ENCODE measurements at places on chromosomes 5 and 9. TPM values are rescaled to one million over a fixed set of nuclear protein-coding genes. Genes with fewer than 3 reads are reported as not detected.

DNA sequence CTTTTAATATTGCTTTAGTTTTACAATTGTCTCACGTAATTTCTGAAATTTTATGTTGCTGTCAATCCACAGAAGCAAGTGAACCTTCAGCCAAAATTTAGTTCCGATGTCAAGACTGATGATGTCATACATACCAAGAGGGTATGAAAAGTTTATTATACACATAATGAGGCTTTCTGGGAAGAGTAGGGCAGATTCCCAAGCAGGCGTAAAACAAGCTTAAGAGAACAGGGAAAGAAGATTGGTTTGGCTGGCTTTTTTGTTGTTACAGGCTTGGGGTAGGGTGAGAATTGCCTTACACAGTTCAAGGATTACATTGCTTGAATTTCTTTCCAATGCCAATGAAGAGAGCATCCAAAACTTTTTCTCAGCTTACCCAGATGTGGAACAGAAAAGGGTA is 1962.9 kb upstream of the CDH6 start:
- no peak for DNase-seq

The PCDHA10 gene
- total RNA-seq: 2.9 TPM

The ZNF483 gene
- total RNA-seq: 18.7 TPM

GRCh38 chr9:135345775-135346433 is 133.7 kb upstream of the PPP1R26 start:
- DNase-seq: no peak

The ITK gene
- 6.0 TPM for total RNA-seq

DNA sequence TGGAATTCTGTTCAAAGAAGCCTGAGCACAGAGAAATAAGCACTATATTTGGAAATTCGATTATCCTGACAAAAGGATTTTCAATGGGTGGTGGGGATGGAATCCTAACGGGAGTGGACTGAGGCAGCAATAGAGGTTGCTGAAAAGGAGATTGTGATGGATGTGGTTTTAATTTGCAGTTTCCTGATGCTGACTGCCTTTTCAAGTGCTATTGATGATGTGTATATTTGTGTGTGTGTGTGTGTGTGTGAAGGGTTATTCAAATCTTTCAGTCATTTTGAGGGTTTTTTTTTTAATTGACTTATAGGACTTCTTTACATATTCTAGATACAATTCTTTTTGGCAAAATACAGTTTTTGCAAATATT is 614.5 kb downstream of the HINT1 start:
- DNase-seq: no peak

The CCNI2 gene
- 8.4 TPM for total RNA-seq

DNA sequence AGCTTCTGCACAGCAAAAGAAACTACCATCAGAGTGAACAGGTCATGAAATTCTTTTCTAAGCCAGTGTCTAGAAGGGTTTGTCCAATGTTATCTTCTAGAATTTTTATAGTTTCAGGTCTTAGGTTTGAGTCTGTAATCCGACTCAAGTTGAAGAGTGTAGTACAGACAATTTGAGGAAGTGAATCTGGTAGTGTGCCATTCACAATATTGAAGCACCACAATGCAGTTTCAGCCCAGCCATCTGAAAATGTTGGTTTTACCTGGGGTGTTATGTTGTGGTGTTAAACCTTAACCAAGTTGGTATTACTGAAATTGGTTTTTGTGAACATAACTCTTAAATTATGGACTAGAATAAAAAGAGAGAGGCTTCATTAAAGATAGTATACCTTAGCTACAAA is 77.2 kb downstream of the ADAMTS16 start:
- no peak for DNase-seq

- DNase-seq: no peak
Observed at GRCh38 chr9:38390851-38391250, 1.7 kb upstream of the ALDH1B1 start.

DNA sequence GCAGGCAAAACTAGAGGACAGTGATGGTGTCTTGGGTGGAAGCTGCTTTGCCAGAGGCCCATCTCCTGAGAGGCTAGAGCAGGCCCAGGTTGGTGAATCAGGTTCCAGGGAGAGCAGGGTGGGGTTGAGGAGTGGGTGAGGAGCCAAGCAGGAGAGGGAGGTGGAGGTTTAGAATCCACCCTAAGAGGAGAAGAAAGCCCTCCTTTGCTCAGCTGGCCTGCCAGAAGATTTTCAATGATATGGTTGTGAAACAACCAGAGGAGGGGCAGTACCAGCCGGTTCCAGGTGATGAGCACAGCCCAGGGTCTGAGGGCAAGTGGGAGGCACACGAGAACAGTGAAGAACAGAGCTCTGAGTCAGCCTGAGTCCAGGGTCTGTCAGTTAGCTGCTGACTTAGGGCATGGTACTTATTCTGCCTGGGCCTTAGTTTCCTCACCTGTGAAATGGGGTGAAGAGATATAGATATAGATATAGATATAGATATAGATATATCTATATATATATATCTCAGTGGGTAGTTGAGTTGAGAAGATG is 17.8 kb downstream of the PPARGC1B start:
- peak; percentile 48 for DNase-seq

DNA sequence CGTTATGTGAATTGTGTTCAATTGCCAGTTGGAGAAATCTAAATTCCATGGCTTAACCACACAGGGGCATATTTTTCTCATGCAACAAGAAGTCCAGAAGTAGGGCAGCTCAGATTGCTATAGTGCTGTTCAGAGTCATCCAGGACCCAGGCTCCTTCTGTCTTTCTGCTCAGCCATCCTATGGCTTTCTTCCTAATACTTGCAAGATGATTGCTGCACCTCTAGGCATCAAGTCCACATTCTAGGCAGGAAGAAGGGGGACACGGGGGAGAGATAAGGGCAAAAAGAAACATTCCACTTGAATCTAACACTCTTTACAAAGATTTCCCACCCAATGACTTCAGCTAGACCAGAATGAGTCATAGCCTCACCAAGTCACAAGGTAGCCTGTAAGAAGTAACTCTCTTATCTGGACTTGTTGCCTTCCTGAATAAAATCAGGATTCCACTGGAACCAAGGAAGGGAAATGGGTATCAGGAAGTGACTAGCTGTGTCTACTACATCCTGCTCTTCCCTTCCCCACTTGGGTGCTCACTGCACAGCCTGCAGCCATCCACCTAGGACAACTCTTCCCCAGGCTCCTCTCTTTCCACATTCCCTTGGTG is 5.3 kb downstream of the ERAP2 start:
- no peak for DNase-seq

DNA sequence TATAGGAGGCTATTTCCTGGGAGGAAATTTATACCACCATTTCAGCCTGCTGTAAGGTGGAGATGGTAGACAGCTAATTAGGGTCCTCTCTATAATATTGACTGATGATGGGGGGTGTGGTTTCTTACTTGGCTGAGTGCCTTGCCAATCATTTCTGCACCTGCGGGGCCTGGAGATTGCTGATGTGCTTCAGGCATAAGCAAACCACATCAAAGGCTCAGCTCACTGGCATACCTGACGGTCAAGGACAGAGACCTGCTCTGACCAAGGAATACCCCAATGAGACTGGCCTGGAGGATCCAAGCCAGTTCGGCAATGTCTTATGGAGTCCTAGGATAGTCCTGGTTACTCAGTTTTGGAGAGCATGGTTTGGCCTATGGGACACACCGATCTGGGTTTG is 29.5 kb downstream of the ANKH start:
- DNase-seq: no peak

DNA sequence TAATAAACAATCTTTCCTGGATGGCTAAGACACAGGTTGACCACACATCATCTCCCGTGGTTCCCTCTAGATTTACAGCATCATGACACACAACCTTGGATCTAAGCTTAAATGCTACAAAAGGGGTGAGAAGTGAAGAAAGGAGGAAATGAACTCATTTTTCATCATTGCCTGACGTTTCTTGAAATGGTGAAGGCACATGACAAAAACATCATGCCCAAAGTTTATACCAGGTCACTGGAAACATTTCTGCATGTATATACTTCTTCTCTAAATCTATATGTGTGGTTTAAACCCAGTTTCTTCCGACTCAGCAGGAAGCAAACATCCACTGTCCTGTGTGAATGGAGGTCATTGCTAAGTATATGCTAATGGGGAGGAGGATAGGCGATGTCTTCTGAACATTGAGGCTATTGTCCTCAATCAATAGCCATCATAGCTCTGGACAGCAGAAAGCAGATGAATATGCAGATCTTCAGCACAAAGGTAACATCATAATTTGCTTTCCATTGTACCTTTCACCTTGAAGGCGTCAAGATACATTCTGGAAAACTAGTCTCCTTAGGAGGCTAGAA is 137.4 kb downstream of the MED27 start:
- no peak for DNase-seq

- DNase-seq: no peak
Observed at GRCh38 chr5:137372016-137372772, 126.9 kb downstream of the SPOCK1 start.
